ENCODE measurements at places on chromosomes 6 and 20.

DNA sequence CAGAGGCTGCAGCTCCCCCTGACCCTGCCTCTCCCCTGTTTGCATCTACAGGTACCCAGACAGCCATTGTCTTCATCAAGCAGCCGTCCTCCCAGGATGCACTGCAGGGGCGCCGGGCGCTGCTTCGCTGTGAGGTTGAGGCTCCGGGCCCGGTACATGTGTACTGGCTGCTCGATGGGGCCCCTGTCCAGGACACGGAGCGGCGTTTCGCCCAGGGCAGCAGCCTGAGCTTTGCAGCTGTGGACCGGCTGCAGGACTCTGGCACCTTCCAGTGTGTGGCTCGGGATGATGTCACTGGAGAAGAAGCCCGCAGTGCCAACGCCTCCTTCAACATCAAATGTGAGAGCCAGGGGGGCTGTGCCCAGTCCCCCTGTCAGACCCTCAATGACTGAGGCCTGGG is 42.1 kb upstream of the SRF start:
- no peak for DNase-seq

DNA sequence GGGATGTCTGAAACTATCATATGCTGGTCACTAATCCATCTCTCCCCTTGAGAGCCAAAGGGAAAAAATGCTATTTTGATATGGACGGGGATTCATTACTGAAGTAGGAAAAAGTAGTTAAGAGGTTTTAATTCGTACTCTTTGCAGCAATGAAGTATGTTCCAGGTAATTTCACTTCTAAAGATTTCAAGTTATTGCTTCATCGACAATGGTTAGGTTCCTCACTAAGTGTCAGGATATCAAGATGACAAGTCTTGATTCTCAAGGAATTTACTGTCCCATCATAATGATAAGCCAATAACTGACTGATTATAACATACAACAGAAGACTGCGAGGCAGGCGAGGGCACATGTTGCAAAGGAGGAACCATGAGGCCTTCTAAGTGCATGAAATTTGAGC is 57.0 kb downstream of the GMDS start:
- no peak for DNase-seq

GRCh38 chr20:42366626-42367025 is 748.4 kb upstream of the CHD6 start:
- DNase-seq = no peak

GRCh38 chr20:18977441-18977840 is 163.9 kb downstream of the SCP2D1 start:
- no peak for DNase-seq

DNA sequence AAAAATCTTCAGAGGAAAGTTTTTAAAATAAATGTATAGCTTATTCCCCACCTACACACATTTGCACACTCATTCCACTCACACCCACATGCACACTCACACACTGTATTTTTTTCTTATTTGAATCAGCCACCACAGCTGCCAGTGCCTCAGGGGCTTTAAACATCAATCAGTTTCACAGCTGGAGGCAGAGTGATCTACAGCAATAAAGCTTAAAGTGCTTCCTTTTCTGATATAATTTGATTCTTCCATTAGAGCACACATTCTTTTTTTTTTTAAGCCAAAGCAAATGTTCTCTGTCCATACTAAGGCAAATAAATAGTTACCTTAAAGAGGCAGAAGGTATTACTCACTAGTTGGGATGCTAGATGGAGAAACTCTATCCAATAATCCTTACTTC is 498.8 kb upstream of the POU3F2 start:
- DNase-seq = no peak

- DNase-seq = no peak
Observed at GRCh38 chr6:148514091-148514845, 171.6 kb downstream of the SASH1 start.

GRCh38 chr20:10297684-10298240 is 79.1 kb downstream of the SNAP25 start:
- no peak for DNase-seq

- DNase-seq = no peak
Observed at GRCh38 chr6:169169941-169170582, 83.6 kb downstream of the THBS2 start.

GRCh38 chr6:80725156-80725930 is 618.9 kb downstream of the BCKDHB start:
- no peak for DNase-seq

DNA sequence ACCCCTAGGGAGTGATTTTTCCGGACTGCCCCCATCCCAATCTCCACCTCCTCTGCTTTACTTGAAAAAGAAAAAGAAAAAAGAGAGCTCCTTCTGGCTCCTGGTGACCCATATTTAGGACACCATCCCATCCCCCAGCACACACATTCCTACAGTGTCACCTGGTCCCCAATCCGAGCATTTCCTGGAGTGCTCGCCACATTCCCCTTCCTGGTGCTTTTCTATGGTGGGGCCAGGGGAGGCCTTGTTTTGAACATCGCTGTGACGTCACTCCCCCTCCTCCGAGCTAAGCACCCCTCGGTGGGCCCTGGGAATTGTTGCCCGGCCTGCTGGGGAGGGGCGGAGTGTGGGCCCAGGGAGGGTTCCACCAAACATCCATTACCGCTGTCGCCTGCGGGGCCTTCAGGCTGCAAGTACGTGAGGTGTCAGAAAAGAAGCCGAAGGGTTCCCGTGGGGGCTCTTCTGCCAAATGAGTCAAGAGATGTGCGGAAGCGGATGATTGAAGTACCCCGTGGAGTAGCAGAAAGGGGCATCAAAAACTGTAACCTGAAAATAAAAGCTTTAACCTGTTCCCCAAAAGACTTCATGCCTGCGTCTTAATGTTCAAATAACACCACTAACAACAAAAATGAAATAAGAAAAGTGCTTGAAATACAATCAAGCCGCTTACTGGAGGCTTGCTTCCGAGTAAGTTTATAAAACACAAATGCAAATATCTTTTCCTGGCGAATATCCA is 2.8 kb upstream of the FOXC1 start:
- DNase-seq = no peak

GRCh38 chr6:105428342-105428957 is 25.6 kb upstream of the PREP start:
- peak; percentile 52 for DNase-seq

DNA sequence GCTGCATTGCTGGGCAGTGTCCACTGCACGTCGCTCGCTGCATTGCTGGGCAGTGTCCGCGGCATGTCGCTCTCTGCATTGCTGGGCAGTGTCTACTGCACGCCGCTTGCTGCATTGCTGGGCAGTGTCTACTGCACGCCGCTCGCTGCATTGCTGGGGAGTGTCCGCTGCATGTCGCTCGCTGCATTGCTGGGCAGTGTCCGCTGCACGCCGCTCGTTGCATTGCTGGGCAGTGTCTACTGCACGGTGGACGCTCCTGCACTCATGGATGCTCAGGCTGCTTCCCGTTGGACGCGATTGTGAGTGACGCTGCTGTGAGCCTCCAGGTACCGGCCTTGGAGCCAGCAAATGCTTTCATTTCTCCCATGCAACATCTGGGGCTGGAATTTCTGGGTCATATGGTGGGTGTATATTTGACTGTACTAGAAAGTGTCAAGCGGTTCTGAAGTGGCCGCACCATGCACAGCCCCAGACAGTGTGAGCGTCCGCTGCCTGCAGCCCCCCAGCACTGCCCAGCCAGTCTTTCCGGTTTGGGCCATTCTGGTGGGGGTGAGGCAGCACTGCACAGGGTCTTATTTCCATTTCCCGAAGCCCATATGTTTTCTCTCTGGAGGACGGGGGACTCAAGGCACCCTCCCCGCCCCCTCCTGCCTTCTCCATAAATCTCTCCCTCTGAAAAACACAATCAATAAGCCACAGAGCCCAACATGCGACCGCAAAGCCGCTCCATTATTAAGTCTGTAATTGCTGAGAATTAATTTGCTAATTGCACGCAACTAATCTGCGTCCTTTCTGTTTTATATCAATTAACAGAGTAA is 97.4 kb downstream of the YTHDF1 start:
- no peak for DNase-seq

- no peak for DNase-seq
Observed at GRCh38 chr20:17407550-17407949, 123.6 kb downstream of the BFSP1 start.

DNA sequence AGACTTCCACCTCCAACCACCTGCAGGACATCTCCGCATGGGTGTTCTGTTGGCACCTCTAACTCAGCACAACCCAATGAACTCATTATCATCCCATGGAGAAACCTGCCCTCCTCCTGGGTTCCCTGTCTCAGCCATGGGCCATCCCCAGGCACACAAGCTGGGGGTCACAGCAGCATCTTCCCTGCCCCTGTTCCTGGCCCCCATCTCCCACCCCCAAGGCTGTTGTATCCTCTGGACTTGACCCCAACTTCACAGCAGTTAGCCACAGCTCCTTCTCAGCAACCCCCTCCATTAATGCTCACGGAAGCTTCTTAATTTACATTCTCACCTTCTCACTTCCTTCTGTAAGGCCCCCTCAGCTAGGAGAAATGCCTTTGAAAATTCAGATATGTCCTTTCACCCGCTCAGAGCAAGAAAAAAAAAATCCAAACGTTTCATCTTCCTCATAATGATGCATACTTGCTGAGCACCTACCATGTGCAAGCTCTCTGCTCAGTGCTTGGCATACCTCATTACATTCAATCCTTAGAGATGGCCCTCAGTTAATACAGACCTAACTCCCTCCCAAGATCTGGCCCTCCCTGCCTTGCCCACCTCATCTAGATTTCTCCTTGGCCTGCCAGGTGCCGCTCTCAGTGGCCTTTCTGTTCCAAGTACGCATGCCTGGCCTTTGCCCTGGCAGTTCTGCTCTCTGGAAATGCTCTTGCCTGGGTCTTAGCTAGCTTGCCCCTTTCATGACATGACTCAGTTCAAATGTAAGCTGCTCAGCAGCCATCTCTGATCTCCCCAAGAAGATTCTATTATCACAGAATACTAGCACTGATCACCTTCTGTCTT is 2.5 kb upstream of the NELFCD start:
- no peak for DNase-seq

GRCh38 chr20:24423390-24424313 is 45.8 kb upstream of the SYNDIG1 start:
- DNase-seq = no peak

DNA sequence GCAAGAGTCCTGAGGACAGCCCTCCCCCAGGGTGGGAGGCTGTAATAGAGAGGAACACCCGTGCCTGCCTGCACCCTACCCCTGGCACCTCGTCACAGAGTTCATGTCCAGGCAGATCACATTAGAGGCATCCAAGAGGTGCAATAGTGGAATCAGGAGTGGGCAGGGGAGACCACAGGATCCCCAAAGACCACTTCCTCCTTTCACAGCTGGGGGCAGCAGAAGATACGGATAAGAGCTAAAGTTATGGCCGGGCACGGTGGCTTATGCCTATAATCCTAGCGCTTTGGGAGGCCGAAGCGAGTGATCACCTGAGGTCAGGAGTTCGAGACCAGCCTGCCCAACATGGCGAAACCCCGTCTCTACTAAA is 1.5 kb upstream of the CAPN11 start:
- DNase-seq = no peak

DNA sequence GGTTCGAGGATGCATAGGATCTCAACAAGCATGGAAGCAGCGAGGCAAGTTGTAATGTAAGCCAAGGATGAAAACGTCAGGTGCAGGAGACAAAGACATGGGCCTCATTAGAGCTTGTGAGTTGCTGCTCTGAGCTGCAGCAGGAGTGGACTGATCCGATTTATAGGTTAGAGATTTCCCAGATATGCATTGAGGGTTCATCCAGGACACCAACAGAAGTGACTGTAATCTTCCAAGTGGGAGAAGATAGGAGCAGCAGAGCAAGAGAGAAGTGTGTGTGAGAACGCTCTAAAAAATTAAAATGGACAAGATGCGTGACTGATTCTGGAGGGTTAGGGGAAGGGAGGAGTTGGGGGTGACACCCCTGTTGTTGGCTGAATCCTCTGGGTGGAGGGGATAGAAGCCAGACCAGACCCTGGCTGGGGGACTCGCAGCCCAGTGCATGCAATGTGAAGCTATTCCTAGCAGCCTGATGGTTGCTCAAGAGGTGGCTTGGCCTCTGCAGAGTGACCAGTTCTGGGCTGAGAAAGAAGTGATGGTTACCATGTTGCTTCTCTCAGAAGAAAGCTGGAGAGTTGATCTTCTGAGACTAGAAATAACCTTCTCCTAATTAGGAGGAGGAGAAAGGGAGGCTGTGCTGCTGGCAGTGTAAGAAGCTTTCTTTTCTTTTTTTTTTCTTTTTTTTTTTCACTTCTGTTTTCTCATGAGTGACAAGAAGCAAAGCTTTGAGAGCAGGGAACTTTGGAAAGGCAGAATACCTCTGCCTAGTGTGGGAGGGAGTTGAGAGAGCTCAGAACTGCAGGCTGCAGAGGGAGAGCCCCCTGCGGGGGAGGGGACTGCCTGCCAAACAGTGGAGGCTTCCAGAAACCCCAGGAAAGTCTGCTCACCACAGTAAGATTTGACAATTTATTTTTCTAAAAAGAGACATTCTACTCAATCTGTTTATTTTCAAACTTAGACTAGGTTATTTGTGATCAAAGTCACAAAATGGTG is 116.9 kb downstream of the SLX4IP start:
- no peak for DNase-seq

GRCh38 chr6:36851149-36851614 is 11.9 kb upstream of the CPNE5 start:
- DNase-seq = peak; percentile 55

DNA sequence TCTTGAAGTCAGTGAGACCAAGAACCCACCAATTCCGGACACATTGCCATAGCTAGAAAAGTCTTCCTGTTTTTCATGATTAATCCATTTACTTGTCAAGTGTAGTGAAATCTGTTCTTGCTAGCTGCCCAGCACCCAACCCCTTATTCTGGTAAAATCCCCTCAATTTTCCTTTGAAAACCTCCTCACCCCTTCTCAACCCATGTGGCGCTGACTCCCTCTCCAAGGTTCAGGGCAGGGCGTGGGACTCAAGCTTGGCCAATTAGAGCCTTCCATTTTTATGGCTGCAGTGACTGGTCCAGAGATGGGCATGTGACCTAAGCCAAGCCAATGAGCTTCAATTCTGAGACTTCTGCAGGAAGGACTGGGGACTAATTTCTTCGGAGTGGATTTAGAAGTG is 9.8 kb upstream of the ZBP1 start:
- DNase-seq = no peak

- DNase-seq = no peak
Observed at GRCh38 chr20:57160985-57161384, 105.5 kb downstream of the BMP7 start.

DNA sequence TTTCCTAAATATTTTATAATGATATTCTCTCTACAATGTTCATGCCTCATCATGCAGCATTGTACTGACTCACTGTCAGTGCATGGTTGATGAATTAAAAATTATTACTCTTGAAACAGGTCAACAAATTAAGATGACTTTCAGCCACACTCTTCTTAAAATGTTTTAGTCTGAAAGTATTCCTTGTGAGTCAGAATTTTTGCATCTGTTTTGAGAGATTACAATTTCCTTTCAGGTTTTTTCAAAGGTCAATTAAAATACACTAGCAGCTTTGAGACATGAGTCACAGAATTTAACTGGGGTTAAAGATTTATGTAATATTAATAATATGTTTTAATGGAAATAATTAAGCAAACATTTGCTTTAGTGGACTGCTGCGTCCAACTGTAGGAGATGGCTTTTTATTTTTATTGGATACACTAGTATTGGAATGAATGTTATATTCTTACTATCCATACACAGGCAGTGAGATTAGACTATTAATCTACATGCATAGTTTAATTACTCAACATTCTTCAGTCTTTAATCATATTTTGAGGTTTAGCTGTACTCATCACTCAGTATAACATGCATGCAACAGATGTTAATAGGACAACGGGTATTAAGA is 9.7 kb downstream of the COL12A1 start:
- DNase-seq = no peak

Measured in LoVo (cell line).